CD8-positive, alpha-beta memory T cell (primary cell): ENCODE measurements at places on chromosomes 5 and 9.

- no peak for DNase-seq
Observed at GRCh38 chr5:142852416-142853198, 82.4 kb downstream of the ARHGAP26 start.

DNA sequence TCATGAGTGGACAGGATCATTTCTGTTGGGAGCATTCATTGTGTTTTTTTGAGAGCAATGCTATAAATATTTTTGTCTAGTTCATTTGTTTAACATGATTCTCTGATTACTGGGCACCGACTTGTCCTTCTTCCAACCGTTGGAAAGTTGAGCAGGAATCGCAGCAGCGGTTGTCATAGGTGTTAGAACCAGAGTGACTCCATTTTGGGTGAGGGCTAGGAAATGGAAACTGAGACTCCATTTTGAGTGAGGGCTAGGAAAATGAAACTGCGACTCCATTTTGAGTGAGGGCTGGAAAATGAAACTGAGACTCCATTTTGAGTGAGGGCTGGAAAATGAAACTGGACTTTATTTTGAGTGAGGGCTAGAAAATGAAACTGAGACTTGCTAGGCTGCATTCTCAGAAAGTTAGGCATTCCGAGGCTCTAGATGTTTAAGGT is 100.6 kb downstream of the ICE1 start:
- DNase-seq, result peak; percentile 46

DNA sequence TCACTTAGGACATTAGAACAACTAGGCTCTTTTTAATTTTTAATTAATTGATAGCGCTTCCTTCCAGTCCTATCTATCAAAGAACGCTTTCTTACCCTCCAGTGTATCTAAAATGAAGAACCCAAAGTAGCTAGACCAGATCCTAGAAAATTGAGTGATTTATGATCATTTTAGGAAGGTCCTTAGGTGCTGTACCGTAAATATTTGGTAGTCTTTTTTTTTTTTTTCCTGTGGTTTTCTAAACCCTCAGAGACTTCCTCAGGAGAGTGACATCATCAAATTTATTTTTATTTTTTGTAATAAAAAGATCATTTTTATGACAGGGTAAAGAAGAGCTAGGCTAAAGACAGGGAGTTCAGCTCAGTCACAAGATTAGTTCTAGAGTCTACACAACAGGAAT is 197.4 kb downstream of the WDR70 start:
- no peak for DNase-seq

DNA sequence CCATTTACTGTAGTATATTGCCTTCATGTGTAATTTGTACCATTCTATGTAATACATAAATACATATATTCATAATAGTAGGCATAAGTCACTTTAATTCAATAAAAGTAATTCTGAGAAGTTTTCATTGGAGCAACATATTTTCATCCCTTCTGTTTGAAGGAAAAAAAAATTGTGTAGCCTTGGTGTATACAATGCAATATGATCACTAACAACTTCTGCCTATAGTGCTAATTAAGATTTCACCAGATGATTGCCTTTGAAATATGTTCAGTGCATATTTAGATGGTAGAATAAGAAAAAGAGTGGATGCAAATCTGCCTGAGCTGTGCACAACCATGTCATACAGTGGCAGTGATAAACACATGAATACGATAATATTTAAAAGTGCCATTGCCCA is 996.8 kb downstream of the EFNA5 start:
- DNase-seq, result no peak
